ENCODE measurements at places on chromosomes 4 and X. TPM values are rescaled to one million over a fixed set of nuclear protein-coding genes. Genes with fewer than 3 reads are reported as not detected.

GRCh38 chr4:1019729-1020470 is 8.5 kb downstream of the FGFRL1 start:
- DNase-seq, result no peak

- DNase-seq, result no peak
These were observed 9.0 kb downstream of the PCDH18 start for GRCh38 chr4:137523329-137523728.

DNA sequence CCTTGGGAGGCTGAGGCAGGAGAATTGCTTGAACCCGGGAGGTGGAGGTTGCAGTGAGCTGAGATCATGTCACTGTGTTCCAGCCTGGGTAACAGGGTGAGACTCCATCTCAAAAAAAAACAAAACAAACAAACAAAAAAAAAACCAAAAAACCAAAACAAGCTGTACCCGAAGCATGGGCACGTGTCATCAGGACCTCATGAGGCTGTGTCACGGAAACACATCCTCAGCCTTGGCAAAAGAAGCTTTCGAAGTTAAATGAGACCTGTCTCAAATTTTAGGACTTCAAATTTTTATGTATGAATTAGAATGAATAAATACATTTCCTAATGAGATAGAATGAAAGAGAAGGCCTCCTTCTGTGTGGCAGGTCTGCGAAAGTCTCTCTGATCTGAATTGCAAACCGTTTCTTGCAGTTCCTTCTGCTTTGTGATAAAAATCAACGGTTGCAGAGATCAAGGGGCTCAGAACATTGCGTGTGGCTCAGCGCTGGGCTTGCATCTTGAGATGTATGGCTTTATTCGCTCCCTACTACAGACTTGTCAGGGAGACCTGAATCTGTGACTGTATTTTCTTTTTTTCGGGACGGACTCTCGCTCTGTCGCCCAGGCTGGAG is 19.5 kb upstream of the CRLF2 start:
- no peak for DNase-seq

- no peak for DNase-seq
These were observed 67.4 kb upstream of the WDR1 start for GRCh38 chr4:10184041-10184440.

GRCh38 chr4:56958111-56958517 is 19.3 kb downstream of the NOA1 start:
- DNase-seq, result peak; percentile 79

DNA sequence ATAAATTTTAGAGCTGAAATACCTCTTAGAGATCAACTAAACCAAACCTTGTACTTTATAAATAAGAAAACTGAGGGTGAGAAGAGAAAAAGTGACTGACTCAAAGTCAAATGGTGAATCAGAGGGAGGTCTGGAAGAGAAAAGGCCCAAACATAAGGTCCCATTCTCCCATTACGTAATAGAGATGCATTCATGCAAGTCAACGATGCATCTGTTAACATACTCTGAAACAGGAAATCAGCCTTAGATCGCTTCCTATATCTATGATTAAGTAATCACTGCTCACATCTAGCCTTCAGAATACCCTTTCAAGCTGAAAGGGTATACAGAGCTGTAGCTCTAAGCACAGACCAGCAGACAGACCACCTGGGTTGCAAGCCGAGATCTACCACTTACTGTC is 6.5 kb downstream of the RNF150 start:
- DNase-seq, result no peak

DNA sequence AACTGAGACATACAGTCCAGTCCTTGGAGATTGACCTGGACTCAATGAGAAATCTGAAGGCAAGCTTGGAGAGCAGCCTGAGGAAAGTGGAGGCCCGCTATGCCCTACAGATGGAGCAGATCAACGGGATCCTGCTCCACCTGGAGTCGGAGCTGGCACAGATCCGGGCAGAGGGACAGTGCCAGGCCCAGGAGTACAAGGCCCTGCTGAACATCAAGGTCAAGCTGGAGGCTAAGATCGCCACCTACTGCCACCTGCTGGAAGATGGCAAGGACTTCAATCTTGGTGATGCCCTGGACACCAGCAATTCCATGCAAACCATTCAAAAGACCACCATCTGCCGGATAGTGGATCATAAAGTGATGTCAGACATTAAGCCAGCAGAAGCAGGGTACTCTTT is 20.4 kb upstream of the FRMPD3 start:
- no peak for DNase-seq

GRCh38 chr4:94181815-94182214 is 25.9 kb upstream of the SMARCAD1 start:
- DNase-seq, result no peak

NIPAL1 gene
- 0.68 TPM for total RNA-seq

CT55 gene
- not detected for total RNA-seq

BBS12 gene
- total RNA-seq, result 1.4 TPM
